ENCODE measurements at places on chromosomes 3 and 15. TPM values are rescaled to one million over a fixed set of nuclear protein-coding genes. Genes with fewer than 3 reads are reported as not detected.

The LMLN gene
- 1.1 TPM for total RNA-seq

The GABRG3 gene
- not detected for total RNA-seq

GRCh38 chr15:79307251-79307650 is 3.7 kb upstream of the TMED3 start:
- no peaks in the 10 kb centered on the region for H3K27me3 ChIP-seq
- no peak for DNase-seq
- H3K4me1 ChIP-seq, result peaks cover 12% of the 10 kb centered on the region
- no peaks in the 10 kb centered on the region for H3K36me3 ChIP-seq
- H3K27ac ChIP-seq, result no peak overlapping the region
- no peak overlapping the region for H3K4me3 ChIP-seq

DNA sequence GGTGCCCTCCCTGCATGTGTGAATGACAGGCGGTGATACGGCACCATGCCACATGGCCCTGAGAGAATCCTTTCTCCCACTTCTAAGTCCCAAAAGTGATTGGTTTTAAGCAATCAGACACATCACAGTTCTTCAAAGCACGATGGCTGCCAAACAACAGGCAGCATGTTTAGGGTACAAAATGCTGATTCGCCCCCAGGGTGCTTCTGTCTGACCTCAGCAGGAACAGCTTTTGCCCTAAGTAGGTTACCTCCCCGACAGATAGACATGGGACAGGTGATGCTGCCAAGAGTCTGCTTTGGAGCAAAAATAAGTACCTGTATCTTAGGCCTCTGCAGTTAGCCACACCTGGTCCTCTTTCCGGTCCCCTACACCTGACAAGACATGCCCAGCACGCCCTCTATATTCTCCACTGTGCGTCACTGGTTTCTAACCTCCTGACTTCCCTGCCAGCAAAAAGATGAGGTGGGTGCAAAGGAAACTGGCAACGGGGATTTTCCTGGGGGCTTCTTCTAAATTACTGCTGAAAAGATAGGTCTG is 549.8 kb downstream of the FOXP1 start:
- peaks cover 19% of the 10 kb centered on the region for H3K36me3 ChIP-seq
- H3K27me3 ChIP-seq, result no peaks in the 10 kb centered on the region
- no peak overlapping the region for H3K4me3 ChIP-seq
- no peak for DNase-seq

DNA sequence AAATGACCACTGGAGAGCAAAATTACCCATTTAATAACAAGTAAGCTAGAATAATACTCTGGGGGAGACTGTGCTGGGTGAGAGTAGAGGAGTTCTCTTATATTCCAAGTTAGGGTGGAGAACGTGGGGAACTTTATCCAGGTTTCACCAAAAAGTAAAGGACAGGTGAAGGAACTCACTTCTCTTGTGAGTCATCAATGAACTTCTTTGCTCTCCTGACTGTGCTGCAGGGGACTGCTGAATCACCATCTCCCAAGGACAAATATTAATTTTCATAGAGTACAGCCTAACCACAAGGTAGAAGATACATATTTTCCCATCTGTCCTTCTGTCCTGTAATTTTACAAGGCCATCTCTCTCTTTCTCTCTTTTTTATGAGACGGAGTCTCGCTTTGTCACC is 8.3 kb upstream of the PDCD6IP start:
- H3K27me3 ChIP-seq, result no peaks in the 10 kb centered on the region
- H3K36me3 ChIP-seq, result no peaks in the 10 kb centered on the region
- H3K4me1 ChIP-seq, result peaks cover 18% of the 10 kb centered on the region

Data from HepG2 (cell line).